Epithelial cell of proximal tubule (primary cell): ENCODE measurements at places on chromosomes 16 and 17. TPM values are rescaled to one million over a fixed set of nuclear protein-coding genes. Genes with fewer than 3 reads are reported as not detected.

Gene TIMP2
- total RNA-seq = 64.9 and 78.3 TPM in 2 replicates

DNA sequence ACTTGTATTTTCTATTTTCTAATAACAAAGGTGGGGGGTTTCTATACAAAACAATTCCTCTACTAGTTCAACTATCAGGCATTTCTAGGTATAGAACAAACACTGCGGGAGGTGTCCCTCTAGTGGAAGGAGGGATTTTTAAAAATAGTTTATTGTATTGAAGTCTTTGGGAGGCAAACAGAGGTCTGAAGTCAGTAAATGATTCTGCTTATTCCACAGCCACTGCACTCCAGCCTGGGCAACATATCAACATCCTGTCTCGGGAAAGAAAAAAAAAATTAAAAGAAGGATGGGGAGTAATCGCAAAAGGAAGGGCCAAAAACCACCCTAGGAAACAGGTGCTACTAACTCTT is 648 bp upstream of the ERCC4 start:
- no peak for DNase-seq

DNA sequence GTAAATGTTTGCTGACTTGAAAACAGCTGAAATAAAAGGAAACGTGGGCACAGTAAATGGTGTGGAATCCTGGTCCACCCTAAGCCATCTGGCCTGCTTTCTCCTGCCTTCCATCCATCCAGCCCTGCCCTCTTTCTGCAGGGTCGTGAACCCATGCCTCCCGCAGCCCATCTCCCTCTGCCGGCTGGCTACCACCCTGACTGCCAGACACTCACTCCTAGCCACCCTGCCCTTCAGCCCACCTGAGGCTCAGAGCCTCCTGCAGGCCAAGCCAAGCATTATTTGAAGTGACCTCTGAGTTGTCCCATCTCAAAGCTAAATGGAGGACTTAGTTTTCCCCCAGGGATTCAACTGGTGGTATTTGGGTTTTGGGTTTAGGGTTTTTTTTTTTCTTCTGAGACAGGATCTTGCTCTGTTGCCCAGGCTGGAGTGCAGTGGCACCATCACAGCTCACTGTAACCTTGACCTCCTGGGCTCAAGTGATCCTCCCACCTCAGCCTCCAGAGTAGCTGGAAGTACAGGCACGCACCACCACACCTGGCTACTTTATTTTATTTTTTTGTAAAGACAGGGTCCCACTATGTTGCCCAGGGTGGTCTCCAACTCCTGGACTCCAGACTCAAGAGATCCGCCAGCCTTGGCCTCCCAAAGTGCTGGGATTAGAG is 8.4 kb downstream of the ZDHHC1 start:
- DNase-seq = no peak

DNA sequence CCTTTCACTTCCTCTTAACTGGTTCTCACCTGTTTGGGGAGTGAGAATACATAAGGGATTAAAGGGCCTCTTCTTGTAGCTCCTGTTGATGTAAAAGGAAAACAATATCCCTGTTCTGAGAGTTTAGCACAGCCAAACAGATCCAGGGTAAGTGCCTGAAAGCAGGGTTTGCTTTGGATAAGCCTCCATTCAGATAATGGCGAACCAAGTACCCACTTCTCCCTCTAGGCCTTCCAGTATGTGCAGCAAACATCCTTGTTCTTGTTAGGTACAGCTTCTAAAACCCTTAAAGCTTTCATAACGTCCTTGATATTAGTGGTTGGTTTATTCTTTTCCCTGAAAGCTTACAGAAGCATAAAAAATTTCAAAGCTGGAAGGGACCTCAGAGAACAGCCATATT is 130.6 kb upstream of the DNAH9 start:
- no peak for DNase-seq

GRCh38 chr16:11407047-11407982 is 62.1 kb downstream of the RMI2 start:
- peak; percentile 10 for DNase-seq

Gene ASPHD1
- 11.1 and 14.2 TPM in 2 replicates for total RNA-seq

DNA sequence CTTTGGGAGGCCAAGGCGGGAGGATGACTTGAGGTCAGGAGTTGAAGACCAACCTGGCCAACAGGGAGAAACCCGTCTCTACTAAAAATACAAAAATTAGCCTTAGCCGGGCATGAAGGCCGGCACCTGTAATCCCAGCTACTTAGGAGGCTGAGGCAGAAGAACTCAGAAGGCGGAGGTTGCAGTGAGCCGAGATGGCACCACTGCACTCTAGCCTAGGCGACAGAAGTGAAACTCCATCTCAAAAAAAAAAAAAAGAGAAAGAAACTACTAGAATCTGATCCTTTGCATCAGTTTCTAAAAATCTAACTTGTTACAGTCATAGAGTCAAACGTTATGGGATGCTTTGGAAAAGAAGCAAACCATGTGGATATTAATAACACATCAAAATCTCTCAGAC is 1.6 kb upstream of the PECAM1 start:
- DNase-seq = no peak

Gene PIMREG
- 65.1 and 74.3 TPM in 2 replicates for total RNA-seq

DNA sequence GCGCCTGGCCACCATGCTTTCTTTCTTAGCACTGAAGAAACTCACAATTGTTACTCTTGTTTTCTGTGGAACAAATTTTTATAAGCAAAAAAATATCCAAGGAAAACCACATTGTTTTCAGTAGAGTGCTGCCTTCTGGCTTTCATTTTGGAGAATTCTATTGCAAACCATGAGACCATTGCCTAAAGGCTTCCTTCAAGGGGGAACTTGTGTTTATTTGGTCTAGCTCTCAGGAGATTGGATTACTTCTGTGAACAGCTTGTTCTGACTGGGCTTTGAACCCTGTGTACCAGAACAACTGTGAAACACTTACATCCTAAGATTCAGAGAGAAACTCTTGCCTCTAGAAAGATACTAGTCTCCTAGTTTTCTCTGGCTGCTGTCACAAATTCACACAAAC is 32.1 kb downstream of the TOM1L1 start:
- DNase-seq = no peak

Gene CDC6
- 49.2 and 66.5 TPM in 2 replicates for total RNA-seq

- no peak for DNase-seq
Observed at GRCh38 chr17:29572691-29573557, 4.4 kb downstream of the TP53I13 start.

- DNase-seq = no peak
Observed at GRCh38 chr17:10936931-10937330, 99.0 kb upstream of the PIRT start.

DNA sequence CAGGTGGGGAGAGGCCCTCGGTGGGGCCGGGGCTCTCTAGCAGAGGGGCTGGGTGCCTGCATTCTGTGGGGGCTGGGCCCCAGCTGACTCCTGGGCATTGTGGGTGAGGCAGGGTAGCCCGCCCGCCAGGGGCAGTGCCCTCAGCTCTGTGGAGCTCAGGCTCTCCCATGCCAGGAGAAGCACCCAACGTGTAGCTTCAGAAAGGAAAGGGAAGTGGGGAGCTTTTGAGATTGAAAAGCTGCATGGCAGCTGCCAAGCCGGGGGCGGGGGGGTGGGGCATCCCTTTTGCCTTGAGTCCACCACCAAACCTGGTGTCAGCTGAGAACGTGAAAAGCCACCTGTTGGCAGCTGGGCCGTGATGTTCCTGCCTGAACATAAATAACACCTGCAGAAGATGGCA is 192.1 kb upstream of the CIBAR2 start:
- no peak for DNase-seq

Gene GUCY2D
- not detected in 2 replicates for total RNA-seq

- DNase-seq = no peak
Observed at GRCh38 chr17:46741122-46741730, 77.3 kb downstream of the WNT3 start.

Gene VPS9D1
- total RNA-seq = 3.8 and 11.4 TPM in 2 replicates

DNA sequence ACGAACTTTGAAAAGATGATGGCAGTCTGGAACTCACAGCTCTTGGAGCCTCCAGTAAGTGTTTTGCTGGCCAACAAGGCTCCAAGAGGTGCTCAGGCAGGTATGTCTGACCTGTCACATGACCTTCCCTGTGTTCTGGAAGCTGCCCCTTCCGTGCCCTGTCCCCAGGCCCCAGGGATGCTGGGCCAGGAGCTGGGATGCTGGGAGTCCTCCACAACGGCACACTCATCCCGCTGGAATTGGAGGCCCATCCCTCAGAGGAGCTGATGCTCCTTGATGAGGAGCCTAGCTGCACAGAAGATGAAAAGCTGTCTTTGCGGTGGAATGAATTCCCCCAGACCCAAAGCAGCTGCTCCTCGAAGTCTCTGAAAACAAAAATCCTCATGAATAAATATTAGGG is 47.8 kb downstream of the HOXB1 start:
- DNase-seq = no peak

DNA sequence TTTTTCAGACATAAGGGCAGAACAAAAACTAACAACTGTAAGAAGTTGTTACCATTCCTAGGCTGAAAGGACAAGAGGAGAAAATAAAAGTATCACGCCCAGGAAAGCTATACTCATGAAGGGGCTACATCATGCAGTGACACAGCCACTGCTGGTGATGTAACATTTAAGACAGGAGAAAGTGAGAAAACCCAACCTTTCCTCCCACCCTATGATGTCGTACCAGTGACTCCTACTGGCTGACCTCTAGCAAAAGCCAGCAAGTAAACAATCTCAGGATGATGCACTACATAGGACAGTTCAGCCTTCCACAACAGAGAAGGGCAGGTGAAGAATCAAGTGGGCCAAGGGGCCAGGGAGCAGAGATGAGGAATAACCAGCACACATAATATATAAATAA is 14.0 kb upstream of the OR1E2 start:
- DNase-seq = no peak

Gene ALDH3A1
- total RNA-seq = 3.3 TPM in 1 of 2 replicates, not detected in the other

- no peak for DNase-seq
Observed at GRCh38 chr16:49978569-49979326, 46.3 kb upstream of the CNEP1R1 start.

Gene ESRP2
- total RNA-seq = 25.5 and 26.7 TPM in 2 replicates

DNA sequence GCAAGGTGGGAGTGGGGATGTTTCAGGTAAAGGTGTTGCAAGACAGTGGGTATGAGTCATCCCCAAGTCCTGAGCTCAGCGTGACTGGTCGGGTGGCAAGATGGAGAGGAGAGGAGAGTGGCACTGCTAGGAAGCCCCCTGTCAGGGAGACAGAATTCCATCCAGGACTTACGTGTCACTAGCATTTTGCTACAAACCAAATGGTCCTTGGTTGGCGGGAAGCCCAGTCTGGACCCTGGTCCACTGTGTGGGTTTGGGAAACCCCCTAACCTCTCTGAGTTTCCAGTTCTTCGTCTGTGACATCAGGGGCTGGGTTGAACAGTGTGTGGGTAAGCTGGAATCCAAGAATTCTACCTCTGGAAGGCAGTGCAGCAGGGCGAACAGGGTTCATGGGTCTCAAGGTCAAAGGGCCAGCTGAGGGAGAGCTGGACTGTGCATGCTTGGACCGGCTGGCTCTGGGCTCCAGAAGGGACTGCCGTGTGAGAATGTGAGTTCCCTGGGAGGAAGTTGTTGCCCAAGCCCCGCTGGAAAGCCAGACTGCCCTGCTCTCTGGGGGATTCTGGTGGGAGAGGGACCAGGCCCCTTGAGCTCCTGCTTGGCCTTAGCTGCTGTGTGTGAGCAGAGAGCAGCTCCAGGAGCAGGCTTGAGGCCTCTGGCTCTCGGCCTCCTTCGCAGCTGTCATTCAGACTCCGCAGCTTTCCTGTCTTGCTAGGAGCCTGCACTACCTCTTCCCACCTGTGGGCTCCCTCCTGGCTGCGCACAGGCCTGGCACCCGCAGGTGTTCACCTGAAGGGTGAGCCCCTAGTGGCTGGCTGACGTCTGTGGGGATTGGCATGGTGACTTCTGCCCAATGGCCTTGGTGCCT is 84.6 kb downstream of the NT5M start:
- no peak for DNase-seq

Gene RAB26
- total RNA-seq = 2.3 and 11.6 TPM in 2 replicates

Gene LRRC37B
- total RNA-seq = 2.3 and 2.7 TPM in 2 replicates

DNA sequence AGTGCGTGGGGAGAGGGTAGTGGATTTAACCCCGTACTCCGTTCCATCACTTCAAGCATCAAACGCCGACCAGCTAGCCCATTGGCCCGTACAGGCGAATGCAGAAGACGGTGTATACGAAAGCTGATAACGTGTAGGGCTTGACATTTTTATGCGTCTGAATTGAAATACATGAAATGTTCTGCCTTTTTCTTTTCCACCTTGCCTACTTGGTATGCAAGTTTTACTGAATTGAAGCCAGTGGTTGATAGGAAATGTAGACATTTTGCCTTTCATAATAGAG is 834 bp upstream of the STAT3 start:
- no peak for DNase-seq

Gene GLYR1
- total RNA-seq = 33.1 and 50.3 TPM in 2 replicates

Gene ST6GALNAC2
- total RNA-seq = 1.4 and 2.9 TPM in 2 replicates

GRCh38 chr16:11232852-11233726 is 22.9 kb downstream of the SOCS1 start:
- no peak for DNase-seq

GRCh38 chr17:431494-431893 is 78.9 kb upstream of the RPH3AL start:
- DNase-seq = no peak

Gene CD300H
- not detected in 2 replicates for total RNA-seq

GRCh38 chr17:49783791-49784190 is 4.7 kb upstream of the KAT7 start:
- no peak for DNase-seq

DNA sequence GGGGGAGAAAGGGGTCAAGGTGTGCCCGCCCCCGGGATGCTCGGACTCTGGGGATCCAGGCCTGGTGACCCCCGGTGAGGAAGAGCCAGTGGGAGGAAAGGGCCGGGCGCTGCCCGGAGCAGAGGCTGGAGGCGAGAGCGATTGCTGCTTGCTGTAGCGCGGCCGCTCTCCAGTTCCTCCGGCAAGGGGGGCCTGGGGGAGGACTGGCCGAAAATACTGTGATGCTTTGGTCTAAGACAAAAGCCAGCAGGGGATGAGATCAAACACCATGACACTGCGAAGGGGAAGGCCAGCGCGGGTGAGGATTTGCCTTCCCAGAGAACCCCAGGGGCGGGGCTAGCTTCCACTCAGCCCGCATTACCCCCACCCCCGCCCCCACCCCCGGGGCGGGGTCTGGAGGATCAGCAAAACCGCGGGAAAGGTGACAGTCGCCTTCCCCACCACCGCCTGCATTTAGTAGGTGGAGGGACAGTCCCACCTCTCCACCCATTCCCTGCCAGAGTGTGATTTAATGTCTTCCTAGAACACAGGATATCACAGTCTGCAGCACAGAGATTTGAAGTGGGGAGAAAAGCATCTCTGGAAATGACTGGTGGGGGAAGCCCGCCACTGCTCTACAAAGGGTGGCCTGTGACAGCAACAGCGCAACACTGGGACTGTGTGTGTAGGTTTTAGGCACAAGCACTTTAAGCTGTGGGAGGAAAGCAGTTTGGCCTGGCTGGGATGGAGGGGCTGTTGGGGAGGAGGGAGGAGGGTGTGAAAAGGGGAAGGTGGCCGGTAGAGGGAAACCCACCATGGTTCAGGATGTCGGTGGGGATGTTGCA is 25.7 kb downstream of the MRC2 start:
- DNase-seq = no peak

DNA sequence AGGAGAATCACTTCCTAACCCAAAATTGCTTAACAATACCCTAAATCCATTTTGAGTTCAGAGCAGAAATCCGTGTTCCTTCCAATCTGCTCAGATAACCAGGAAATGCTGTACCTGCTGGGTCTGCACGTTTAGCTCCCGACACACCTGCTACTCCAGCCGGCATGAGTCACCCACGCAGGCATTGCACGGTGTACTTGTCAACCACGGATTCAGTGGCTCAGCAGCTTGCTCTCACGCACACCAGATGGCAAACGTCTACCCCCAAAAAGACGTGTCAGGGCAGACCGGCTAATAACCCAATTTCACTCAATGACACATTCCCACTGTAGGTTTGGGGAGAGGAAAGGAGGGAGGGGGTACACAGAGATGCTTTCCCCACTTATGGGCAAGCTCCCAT is 468.1 kb downstream of the SOX9 start:
- no peak for DNase-seq
